ENCODE measurements at places on chromosomes 7 and 10. TPM values are rescaled to one million over a fixed set of nuclear protein-coding genes. Genes with fewer than 3 reads are reported as not detected.

MYO1G gene
- total RNA-seq = 316 TPM

OR2A7 gene
- 0.80 TPM for total RNA-seq

DNA sequence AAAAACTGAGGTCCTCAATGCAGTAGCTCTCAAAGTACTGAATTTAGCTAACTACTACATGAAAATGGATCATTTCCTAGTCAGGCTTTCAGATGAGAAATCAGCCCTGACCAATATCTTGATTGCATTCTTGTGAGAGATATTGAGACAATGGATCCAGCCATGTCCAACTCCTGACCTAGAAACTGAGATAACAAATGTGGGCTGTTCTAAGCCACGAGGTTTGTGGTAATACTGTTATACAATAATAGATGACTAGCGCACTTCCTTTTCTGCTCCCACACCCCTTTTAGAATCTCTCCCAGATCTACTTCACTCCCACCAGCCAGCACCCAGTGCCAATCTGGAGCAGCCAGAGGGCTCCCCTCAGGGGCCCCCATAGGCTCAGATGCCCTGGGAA, 209.3 kb upstream of the KMT2E start:
- no peak for ATAC-seq

DNA sequence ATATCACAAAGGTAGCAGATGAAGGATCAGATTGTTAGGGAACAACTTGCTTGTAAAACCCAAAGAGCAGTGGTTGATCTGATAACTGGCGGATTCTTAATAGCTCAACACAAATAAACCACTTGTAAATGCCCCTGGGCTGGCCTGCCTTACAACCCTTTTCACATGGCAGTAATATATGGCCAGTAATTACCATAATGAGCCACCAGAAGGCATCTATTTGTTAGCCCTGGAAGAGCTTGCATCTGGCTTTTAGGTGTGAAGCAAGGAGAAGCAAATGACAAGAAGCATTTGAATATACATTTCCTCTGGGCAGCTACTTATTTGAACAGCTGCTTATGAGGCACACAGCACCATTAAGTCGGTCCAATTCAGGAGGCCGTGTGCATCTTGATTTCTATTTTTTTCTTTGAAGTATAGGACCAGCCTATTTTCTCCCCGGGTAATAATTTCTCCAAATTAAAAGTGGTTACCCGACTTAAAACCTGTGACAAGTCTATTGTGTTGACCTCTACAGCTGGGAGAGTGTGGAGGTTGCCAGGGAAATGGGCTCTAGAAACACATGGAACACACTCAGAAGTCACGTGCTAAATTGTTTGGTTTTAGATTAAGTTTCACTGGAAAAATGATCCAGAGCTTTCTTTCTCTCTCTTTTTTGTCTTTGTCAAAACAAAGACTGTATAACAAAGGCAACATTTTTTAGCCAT, 113.4 kb downstream of the SEM1 start:
- ATAC-seq = no peak

RNLS gene
- 2.1 TPM for total RNA-seq

DNA sequence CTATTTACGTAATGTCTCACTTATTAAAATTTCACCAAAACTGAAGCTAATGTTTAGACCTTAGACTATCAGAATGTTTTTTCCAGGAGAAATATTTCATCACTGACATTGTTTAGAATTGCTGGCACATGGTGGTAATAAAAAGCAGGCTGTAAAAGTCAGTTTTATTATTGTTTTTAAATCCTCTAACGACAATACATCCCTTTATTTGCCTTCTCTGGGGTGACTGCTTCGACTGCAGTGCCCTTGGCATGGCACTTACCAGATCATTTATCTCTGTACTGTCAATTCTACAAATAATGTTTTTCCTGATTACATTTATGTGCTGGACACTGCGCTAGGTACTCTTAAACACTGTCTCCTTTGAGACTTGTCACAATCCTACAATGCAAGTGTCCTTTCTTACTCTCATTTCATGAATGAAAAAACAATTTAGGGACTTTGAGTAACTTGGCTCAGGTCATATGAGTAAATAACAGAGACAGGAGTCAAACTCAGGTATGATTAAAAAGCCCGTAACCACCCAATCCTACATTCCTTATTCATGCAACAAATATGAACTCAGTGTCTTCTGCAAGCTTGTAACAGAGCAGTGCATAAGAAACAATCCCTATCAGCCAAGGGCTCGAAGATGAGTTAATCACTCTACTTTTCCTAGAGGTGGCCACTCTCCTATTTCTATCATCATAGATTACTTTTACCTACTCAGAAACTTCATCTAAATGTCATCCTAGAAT, 5.6 kb upstream of the ING3 start:
- no peak for ATAC-seq

CPEB3 gene
- 2.9 TPM for total RNA-seq

GHRHR gene
- total RNA-seq = not detected

ASAH2 gene
- 2.9 TPM for total RNA-seq

OR2A12 gene
- not detected for total RNA-seq
